ENCODE measurements at places on chromosomes 16 and 17. TPM values are rescaled to one million over a fixed set of nuclear protein-coding genes. Genes with fewer than 3 reads are reported as not detected.

- no peak for DNase-seq
Observed at GRCh38 chr17:43627653-43628052, 34.1 kb downstream of the MEOX1 start.

The RAB26 gene
- 0.31 TPM for total RNA-seq

- DNase-seq, result no peak
Observed at GRCh38 chr17:80667462-80668277, 123.0 kb downstream of the RPTOR start.

The C16orf86 gene
- 7.7 TPM for total RNA-seq

The SLC38A8 gene
- not detected for total RNA-seq

The PNMT gene
- total RNA-seq, result 14.9 TPM
